ENCODE measurements at places on chromosomes 12 and 14.

- no peak for DNase-seq
Observed at GRCh38 chr14:49306152-49306751, 279.9 kb downstream of the RPS29 start.

GRCh38 chr14:77026930-77027537 is 1.5 kb downstream of the IRF2BPL start:
- peak; percentile 88 for DNase-seq

DNA sequence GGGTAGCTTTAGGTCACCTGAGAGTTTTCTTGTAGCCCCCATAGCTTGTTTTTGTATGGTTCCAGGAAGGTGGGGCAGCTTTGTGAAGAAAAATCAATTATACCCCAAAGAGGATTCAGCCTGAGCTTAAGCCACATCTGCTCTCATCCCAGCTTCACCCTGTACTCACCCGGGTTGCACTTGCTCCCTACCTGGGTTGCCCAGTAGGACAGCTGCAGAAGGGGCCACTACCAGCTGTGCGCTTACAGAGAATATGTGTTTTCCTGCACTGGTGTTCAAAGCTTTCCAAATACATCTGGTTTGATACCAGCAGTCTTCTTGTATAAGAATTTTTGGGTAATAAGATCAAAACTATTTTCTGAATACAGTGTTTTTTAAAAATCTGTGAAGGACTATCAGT is 3.0 kb upstream of the SLC38A1 start:
- no peak for DNase-seq

GRCh38 chr12:40921563-40922163 is 229.4 kb downstream of the CNTN1 start:
- DNase-seq, result no peak

DNA sequence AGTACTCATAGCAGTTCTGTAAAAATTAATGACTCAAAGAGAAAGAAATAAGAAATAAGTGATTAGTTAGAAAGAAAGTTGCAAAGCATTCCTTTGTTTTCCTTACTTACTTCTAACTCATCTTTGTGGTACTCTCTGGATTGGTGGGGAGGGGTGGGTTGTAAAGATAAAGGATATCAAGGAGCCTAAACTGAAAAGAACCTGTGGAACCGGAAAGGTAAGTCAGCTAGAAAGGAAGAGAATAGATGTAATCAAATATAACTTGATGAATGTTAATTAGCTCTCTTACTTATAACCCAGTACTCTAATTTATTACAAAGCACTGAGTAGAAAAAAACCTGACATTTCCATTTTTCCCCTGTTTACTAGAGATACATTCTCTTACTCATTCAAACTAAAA is 37.5 kb upstream of the KRR1 start:
- no peak for DNase-seq

DNA sequence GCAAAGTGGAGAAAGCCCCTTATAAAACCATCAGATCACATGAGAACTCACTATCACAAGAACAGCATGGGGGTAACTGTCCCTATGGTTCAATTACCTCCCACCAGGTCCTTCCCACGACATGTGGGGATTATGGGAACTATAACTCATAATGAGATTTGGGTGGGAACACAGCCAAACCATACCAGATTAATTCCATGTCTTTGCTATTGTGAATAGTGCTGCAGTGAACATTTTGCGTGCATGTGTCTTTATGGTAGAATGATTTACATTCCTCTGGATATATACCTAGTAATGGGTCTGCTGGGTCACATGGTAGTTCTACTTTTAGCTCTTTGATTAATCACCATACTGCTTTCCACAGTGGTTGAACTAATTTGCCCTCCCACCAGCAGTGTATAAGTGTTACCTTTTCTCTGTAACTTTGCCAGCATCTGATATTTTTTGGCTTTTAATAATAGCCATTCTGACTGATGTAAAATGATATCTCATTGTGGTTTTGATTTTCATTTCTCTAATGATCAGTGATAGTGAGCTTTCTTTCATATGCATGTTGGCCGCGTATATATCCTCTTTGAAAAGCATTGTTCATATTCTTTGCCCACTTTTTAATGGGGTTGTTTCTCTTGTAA is 29.7 kb upstream of the SAV1 start:
- DNase-seq, result no peak

- DNase-seq, result peak; percentile 91
Observed at GRCh38 chr12:132600048-132601032, 10.0 kb downstream of the LRCOL1 start.

DNA sequence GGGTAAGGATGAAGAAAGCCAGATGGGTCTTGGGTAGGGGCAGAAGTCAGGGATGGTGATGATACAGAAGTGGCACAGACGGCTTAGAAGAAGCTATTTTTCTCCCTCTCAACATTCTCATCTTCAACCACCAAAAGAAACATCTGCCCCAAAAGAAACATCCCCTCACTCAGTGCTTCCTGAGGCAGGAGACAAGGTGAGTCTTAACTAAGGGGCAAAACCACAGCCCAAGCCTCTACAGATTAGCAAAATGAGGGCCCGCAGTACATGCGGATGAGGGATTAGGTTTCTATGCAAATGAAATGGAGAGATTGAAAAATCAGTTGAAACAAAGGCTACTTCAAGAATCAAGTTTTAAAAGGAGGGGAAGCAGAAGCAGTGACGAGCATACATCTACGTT is 241.3 kb upstream of the CCDC196 start:
- no peak for DNase-seq

DNA sequence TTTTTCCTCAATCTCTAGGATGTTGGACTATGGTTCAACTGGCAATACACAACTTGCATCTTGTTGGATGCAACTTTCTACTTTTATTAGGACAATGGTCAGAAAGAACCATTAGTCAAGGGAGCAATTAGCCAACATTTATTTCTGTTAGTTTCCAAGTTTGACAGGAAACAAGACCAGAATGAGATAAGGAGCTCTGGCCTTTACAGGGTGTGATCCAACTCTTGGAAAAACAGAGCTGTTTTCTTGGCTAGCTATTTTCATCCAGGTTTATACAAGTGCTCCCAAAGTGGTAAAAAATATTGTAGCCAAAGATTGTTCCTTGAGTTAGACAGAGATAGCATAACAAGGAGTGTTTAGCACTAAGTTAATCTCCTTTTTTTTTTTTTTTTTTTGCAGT is 3.9 kb upstream of the SYNE2 start:
- DNase-seq, result no peak

GRCh38 chr14:78107166-78107565 is 63.0 kb upstream of the NRXN3 start:
- no peak for DNase-seq

- DNase-seq, result no peak
Observed at GRCh38 chr12:77220586-77220985, 155.2 kb upstream of the E2F7 start.

GRCh38 chr12:112973011-112973735 is 5.1 kb upstream of the OAS2 start:
- DNase-seq, result no peak

DNA sequence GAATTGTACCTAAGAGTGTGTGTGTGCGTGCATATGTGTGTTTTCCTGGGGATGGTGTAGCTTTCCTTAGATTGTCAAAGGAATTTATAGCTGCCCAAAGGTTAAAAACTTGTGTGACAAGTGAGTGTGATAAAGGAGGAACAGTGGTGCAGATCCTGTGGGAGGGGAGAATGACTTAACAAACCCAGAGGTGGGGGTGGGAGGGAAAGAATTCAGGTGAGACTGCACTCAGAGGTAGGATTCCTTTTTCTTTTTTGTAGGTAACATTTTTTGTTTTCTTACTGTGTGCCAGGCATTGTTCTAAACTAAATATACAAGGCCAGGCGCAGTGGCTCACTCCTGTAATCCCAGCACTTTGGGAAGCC is 45.3 kb upstream of the SINHCAF start:
- no peak for DNase-seq

GRCh38 chr12:99431203-99431602 is 216.3 kb upstream of the GARIN6 start:
- no peak for DNase-seq

GRCh38 chr12:93080452-93080851 is 151.4 kb upstream of the EEA1 start:
- DNase-seq, result no peak

- DNase-seq, result peak; percentile 53
Observed at GRCh38 chr14:105742531-105742848, 216.1 kb downstream of the TMEM121 start.

- DNase-seq, result no peak
Observed at GRCh38 chr12:45357539-45358417, 141.9 kb downstream of the ANO6 start.

DNA sequence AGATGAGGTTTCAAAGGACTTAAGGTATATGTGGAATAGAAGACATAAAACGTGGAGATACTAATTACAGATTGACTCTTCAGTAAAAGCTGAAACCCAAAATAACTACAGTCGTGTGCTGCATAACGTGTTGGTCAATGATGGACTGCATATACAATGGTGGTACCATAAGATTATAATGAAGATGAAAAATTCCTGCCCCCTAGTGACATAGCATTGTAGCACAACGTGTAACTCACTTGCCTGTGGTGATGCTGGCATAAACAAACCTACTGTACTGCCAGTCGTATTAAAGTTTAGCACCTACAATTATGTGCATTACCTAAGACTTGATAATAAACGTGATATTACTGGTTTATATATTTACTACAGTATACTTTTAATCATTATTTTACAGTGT is 150.3 kb downstream of the LRRK2 start:
- DNase-seq, result no peak

DNA sequence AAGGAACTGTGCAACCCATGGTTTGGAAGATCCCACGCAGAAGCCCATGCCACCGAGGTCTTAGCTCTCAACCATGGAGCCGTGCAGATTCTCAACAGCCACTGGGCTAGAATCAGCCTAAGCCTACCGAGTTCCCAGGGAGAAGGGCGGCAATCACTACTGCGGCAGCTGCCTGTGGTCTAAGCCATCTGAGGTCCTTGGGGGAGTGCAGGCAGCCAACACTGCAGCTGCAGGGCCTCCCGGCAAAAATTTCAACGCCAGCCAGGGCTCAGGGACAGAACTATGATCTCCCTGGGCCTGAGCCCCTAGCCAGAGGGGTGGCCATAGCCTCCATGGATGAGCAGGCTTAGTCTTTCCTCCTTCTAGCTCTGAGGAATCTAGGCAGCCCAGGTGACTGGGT is 156.8 kb upstream of the CLEC14A start:
- DNase-seq, result no peak
